ENCODE measurements at places on chromosomes 5 and 9.

GRCh38 chr5:25006237-25006636 is 361.5 kb upstream of the CDH10 start:
- no peak for DNase-seq

GRCh38 chr9:112447283-112447761 is 39.3 kb upstream of the KIAA1958 start:
- DNase-seq: no peak

GRCh38 chr5:136629125-136629792 is 263.9 kb upstream of the TRPC7 start:
- no peak for DNase-seq

GRCh38 chr5:148033134-148033533 is 30.6 kb upstream of the SPINK5 start:
- no peak for DNase-seq

- DNase-seq: no peak
These were observed 39.3 kb upstream of the PTGS1 start for GRCh38 chr9:122331523-122331927.

Data from NCI-H1417 treated with DMSO at 0.1 percent for 48 hours (cell line).